ENCODE measurements at places on chromosomes 2 and 18. TPM values are rescaled to one million over a fixed set of nuclear protein-coding genes. Genes with fewer than 3 reads are reported as not detected.

DNA sequence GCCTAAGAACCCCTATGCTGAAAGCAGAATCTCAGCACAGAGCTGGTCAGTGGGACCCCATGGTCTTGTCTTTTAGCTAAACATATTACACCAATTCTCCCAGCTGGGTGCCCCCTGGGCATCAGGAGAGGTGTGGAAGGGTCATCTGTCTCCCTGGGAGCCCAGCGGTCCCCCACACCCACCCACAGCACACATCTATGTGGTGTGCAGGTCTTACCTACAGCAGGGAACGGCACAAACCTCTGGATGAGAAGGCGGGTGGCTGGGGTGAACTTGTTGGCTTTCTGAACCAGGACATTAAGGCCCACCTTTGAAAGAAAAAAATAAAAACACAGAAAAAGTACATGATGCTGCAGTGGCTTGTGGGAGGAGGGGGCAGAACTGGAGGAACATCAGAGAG, 70.7 kb downstream of the EMX1 start:
- DNase-seq = no peak

GRCh38 chr18:48676756-48677368, 138.0 kb downstream of the CTIF start:
- peak; percentile 75 for DNase-seq

DNA sequence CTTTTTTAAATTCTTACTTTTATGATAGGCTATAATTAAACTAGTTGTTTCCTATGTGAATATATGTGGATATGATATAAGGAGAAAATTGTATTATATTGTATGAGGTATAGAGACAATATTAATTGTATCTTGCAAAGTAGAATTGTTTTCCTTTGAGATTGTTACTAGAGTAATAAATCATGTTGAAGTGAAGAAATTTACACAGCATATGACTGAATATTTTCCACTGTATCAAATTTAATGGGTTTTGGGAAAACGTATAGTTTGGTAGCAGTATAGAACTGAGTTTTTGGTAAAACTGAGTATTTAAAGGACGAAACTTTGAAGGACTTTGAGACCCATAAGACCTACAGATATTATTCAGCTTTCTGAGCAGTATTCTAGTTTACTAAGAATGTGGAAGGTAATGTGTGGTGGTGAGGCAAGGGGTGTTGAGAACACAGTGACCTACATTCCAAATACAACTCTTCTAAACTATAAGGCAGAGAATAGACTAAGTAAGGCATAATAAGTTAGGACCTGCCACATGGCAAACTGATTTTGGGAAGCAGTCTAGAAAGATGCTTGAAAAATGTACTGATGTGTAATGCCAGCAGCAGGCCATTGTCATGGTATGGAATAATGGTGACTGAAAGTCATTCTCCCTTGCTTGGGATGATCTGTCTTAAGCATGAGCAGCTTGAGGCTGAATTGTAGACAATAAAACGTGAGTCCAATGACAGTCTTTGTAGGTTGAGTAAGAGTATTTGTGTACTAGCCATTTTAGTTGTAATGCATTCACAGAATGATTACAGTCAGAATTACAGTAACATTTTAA, 29.6 kb downstream of the PKP4 start:
- DNase-seq = no peak

GRCh38 chr2:75538521-75539490, 21.9 kb downstream of the EVA1A start:
- no peak for DNase-seq

GRCh38 chr2:165499131-165499530, 29.6 kb downstream of the CSRNP3 start:
- DNase-seq = peak; percentile 14

The GYPC gene
- 37.1 TPM for total RNA-seq

GRCh38 chr18:21960189-21960588, 209.2 kb upstream of the GATA6 start:
- no peak for DNase-seq

The VAMP8 gene
- 73.2 TPM for total RNA-seq

The SLC14A1 gene
- total RNA-seq = not detected

The ZNG1B gene
- 35.3 TPM for total RNA-seq

The KCNG2 gene
- total RNA-seq = 3.8 TPM

The GAD1 gene
- total RNA-seq = 52.5 TPM

DNA sequence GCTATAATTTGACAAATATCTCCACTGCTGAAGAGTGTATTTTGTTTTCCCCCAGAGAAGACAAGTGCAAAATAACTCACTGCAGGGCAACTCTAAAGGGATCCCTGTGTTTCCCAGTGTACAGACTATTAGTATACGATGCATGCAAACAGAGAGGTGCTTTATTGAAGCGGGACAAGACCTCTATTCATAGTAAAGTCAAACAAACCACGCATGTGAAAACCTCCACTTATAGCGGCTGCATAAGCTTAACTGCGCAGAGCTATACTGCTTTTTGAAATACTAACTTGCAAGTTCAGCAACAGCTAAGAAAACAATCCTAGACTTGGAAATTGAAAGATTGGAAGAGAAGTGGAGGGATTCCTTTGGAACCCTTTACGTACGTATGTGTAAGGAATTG, 15.6 kb downstream of the RNF144A start:
- no peak for DNase-seq

The ATOH8 gene
- 25.8 TPM for total RNA-seq

DNA sequence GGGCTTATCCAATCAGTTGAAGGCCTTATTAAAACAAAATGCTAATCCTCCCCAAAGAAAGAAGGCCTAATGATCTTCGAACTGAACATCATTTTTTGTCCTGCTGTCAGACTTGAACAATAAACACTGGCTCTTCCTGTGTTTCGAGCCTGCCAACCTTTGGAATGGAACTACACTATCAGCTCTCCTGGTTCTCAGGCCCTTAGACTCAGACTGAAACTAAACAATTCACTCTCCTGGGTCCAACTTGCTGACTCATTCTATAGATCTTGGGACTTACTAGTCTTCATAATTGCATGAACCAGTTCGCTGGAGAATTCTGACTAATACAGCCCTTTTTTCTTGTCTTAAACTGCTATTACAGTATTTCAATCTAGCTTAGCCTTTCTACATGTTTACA, 235.2 kb downstream of the LNPK start:
- DNase-seq = no peak

DNA sequence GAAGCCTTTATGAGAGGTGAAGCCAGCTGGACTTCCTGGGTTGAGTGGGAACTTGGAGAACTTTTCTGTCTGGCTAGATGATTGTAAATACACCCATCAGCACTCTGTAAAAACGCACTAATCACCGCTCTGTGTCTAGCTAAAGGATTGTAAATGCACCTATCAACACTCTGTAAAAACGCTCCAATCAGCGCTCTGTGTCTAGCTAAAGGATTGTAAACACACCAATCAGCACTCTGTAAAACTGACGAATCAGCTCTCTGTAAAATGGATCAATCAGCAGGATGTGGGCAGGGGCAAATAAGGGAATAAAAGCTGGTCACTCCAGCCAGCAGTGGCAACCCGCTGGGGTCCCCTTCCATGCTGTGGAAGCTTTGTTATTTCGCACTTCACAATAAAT, 163.6 kb upstream of the SLC39A10 start:
- no peak for DNase-seq

GRCh38 chr18:78458356-78458755, 521.3 kb upstream of the SALL3 start:
- no peak for DNase-seq

The VSNL1 gene
- total RNA-seq = not detected

GRCh38 chr18:8163286-8163959, 445.8 kb upstream of the RAB12 start:
- no peak for DNase-seq

GRCh38 chr2:2422621-2423020, 91.5 kb upstream of the MYT1L start:
- DNase-seq = no peak

- no peak for DNase-seq
These were observed 61.3 kb downstream of the SP110 start for GRCh38 chr2:230158468-230158867.

DNA sequence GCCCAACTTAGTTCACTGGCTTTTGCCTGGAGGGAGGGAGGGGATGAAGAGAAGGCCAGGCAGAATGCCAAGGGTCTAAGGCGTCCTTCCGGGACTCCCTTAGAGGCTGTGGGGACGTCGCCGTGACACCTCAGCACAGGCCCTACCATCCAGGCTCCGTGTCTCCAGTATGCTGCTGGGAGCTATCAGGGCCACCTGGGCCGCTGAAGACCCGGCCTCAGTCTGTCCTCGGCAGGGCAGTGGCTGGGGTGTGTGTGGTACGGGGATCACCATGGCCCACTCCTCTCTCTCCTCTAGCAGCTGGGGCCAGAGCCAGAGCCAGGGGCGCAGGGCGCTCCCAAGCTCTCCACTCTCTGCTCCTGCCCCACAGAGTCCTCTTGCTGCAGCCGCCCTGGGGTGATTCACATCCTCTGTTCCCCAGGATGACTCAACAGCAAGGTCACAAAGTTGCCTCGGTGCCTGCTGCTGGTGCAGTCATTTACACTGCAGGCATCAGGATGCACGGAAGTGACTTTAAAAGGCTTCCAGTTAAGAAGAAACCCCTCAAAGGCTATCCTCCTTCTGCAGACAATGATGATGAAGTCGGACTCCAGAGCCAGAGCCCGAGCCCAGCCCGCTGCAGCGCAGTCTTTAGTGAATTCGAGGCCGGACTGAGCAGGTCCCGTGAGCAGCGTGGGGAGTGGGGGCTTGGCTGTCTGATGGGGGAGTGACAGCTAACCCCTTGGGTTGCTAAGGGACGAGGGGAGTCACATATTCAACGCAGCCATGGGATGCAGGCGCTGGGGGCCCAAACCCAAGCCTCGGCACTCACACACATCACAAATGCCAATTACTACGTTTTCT, 31.9 kb downstream of the SNORC start:
- no peak for DNase-seq

DNA sequence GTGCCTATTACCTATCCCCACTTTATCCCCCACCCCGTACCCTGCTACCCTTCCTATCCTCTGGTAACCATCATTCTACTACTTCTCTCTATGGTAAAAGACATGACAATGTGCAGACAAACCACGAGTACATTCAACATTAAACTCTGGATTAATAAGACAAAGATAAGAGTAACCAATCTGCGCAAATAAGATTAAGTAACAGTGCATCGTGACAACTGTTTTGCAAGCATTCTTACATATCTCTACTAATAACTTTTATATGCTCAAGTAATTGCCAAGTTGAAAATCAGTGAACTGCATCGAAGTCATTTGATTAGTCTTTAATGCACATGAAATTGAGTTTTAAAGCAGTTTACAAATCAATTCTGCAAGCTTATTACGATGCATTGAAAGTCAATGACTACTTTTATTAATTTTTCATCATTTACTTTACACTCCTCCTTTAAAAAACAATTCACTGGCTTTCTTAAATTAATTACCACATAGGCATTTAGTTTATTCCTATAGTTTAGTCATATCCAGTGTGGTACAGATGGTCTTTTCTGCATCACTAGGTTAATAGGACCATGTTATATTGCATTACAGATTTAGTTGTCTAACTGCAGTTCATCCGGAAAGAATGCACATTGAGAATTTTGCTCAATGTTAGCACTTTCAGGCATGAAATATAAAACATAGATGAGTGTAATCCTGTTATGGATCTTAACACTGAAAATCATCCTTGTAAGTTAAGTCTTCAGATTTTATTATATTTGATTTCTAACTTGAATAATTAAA, 178.1 kb downstream of the GCA start:
- DNase-seq = peak; percentile 78

DNA sequence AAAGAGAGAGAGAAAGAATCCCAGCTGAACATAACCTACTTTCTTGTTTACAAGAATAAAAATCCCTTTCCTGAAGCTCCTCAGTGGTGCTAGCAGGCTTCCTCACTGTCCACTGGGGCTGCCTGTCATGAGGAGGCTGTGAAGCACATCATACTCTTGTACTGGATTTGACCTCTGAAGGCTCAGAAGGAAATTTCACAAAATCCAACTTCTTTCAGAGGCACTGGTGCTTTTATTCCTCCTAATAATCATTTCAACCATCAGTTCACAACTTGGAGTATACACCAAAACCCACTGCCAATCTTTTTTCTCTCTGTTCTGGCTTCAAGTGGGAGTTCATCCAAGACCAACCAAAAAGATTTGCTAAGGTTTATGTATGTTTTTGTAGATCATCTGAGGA, 48.5 kb downstream of the TMX3 start:
- DNase-seq = no peak

- no peak for DNase-seq
These were observed 269.4 kb upstream of the NRXN1 start for GRCh38 chr2:51301381-51301780.

DNA sequence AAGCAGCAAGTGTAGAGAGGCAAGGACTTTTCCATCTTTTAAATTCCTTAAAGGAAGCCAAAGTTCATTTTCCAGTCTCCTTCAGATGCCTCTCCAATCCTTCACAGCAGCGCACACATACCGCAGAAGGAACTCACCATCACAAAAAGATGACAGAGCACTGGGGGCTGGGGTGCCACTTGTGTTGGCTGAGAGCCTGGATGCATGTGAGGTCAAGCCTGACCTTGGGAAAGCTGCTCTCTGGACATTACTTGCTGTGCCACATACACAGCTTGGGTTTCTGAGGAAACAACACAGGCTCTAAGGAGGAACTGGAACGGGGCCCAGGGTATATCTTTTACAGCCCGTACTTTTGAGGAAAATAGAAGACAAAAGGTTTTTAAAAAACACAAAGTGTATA, 364.3 kb upstream of the MEX3C start:
- DNase-seq = no peak
